ENCODE measurements at places on chromosomes 2 and 18.

DNA sequence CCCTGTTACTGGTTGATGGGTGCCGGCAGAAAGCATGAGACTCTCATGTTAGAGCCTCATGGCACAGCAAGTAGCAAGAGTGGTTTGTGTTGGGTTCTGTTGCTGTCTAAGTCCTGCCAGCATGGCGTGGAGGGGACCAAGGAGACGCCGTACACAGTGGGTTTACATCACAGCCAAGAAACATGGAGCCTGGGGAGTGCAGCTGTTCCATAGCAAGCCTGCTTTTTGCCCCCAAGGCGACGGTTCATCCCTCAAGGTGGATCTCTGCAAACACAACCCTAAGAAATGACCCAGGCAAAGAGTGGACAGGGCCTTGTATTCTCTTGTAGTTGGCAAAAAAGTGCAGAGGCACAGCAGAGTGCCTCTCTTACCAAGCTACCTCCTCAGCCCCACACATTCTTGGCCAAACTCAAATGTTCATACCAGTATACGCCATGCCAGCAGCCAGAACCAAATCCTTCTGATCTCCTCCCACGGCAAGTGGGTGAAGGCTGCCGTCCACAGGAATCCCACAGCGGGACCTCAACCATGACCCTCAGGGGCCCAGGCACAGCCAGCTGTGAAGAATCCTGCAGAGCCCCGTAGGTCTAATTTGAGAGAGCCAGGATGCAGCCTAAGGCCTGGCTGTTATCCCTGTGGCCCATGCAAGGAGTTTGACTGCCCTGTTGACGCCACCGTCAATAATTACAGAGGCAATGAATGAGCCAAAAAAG is 19.0 kb downstream of the SNED1 start:
- DNase-seq: no peak

- no peak for DNase-seq
These were observed 121.9 kb upstream of the MSTN start for GRCh38 chr2:190184460-190184859.

DNA sequence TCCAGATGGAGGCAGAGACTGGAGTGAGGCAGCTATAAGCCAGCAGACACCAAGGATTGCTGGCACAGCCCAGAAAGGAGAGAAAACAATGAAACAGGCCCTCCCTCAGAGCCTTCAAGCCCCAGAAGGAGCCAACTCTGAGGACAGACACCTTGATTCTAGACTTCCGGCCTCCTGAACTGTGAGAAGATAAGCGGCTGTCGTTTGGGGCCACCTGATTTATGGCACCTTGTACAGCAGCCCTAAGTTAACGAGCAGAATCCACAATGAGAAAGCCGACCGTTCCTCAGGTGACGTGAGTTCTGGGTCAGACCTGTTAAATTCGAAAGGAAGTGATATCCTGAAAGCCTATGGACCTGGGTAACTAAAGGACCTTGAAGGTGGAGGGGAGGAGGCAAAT is 7.3 kb upstream of the CNDP2 start:
- no peak for DNase-seq

DNA sequence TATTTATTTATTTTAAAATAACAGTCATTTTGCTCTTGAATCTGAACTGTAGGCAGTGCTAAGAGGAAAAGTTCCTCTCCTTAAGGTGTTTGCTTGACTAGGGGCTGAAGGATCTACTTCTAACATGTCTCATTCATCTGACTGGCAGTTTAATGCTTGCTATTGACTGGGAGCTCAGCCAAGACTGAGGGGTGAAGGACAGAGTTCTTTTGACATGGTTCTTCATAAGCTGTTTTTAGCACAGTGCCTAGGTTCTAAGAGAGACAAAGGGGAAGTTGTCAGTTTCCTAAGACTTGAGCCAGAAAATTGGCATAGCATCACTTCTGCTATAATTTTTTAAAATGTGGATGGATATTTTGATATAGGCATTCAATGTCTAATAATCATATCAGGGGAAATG is 73.0 kb downstream of the COMMD1 start:
- DNase-seq: no peak

DNA sequence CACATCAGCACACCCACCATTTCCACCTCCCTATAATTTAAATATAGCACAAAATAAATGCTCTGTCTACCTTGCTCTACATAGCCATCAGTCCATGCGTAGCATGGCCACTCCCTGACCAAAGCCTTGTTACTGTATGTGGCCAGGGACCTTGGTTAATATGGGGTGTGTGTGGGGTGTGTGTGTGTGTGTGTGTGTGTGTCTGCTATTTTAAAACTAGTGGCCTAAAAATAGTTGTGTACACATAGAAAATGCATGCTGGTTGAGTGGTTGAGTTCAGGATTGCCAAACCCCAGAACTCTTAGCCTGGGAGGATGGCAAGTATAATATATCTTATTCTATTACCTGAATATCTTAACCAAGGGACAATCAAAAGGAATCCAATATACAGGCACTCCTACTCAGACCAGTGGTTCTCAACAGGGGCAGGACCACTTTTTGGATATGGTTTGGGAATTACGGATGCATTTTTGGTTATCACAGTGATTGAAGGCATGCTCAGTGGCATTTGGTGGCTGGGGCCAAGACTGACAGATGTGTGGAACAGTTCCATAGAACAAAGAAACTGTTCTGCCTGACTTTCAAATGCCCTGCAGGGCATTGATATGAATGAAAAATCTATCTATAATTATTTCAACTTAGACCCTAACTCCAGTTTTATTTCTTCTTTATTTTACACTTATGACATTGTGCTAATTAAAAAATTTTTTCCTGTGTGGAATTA is 72.3 kb upstream of the PSME4 start:
- DNase-seq: no peak

DNA sequence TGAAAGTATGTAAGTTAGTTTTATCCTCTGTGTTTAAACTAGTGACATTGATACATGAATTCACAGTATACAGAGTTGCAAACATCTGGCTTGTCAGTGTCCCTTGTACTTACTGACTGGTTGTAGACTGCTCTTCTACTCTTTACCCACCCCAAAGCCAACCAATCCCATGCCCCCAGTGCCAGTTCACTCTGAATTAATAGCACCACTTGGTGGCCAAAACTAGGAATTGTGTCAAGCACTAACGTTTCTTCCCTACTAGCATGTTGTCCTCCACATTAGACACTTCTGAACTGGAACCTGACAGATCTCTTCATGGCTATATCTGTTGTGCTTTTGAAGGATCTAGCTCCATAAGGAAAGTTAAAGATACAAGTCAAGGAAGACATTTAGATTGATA is 27.2 kb upstream of the OTX1 start:
- no peak for DNase-seq

DNA sequence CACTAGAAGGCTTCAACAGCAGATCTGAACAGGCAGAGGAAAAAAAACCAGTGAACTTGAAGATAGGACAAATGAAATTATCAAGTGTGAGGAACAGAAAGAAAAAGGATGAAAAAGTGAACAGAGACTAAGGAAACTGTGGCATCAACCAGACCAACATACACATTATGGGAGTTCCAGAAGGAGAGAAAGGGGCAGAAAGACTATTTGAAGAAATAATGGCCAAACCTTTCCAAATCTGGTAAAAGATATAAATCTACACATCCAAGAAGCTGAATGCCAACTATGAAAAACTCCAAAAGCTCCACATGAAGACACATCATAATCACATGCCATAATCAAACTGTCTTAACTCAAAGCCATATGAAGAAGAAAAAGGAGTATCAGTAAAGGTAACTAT is 79.8 kb downstream of the ROCK1 start:
- DNase-seq: no peak

DNA sequence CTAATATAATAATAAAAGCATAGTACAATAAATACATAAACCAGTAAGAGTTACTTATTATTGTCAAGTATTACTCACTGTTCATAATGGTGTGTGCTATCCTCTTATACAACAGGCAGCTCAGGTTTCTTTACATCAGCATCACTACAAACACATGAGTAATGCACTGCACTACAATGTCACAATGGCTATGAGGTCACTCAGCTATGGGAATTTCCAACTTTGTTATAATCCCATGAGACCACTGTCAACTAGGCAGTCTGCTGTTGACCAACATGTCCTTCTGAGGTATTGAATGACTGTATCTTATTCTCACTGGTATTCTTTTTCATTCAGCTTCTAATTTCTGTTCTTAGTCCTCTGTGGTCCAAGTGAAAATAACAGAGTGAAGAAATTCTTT is 250.4 kb upstream of the DSEL start:
- DNase-seq: no peak

DNA sequence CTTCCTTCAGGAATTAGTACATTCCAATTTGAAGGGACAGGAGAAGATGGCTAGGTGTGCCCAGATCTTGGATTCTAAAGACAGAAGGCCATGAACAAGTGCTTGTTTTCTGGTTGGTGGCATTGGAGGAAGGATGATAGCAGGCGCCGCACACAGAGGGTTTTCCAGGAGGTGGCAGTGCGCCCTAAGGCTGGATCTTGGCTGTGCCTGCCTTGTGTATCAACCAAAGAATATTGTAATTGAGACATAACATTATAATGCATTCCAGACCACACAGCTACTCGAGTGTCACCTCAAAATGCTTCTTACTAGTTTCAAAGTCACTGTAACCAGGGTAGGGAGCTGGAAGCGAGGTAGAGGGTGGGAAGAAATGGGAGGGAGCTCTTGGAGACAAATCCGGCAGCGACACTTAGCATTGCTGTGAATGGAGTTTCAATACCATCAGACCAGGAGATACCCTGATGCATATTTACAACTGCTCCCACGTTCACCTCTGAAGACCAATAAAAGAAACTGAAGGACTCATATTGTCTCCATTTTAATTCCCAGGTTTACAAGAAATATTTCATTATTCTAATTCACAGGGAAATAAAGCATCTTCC is 42.5 kb downstream of the CPO start:
- peak; percentile 57 for DNase-seq

DNA sequence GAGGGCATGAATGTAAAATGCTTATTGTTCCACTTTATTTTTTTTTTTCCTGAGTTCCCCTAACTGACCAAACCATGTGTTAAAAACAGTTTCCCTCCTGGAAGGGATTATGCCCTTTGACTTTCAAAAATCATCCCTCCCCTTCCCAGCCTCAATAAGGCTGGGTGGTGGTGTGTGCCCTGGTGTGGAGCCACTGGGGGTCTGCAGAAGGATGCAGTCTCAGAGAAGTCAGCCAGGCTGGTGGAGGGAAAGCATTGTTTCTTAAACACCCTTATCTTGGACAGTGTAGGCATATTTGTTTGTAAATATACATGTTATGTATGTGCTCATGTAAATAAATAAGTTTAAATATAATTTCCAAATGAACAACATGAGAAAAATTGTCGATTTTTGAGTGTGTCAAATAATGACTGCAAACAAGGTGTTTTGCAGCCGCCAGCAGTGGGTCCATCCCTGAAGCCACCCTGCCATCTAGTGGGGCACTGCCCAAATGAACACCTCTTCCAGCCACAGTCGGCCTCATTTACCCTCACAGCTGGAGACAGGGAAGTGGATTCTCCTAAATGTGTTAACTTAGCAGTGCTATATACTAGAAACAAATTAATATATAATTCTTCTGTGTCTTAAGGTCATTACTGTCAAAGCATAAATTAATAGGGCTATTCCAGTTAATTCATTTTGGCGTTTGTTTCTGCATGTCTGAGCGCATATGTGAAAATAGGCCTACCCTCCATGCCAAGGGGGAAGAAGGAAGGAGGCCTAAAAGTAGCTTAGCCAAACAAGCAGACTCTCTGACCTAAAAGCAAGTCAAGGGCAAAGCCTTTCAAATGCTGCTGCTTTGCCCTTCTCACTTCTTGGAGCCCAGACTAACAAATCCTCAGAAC is 209.6 kb upstream of the PIK3C3 start:
- DNase-seq: no peak

GRCh38 chr2:236665101-236665500 is 95.5 kb downstream of the ACKR3 start:
- DNase-seq: no peak

DNA sequence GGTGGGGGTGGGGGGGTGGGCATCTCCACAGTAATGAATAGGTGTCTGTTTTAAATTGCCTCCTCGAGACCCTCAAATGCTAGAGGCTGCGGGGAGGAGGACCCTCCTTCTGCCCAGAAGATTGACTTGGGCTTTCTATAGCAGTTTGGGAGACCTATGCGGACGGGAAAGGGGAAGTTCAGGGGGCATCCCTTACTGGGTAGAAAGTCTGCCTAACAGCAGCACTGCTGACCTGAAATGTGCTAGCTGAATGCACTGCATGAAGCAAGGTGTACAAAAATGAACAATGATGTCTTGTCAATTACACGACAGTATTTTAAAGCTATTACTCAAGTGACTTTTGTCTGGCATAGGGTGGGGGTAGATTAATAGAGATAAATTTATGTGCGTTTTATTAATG is 2.5 kb downstream of the DCC start:
- no peak for DNase-seq

DNA sequence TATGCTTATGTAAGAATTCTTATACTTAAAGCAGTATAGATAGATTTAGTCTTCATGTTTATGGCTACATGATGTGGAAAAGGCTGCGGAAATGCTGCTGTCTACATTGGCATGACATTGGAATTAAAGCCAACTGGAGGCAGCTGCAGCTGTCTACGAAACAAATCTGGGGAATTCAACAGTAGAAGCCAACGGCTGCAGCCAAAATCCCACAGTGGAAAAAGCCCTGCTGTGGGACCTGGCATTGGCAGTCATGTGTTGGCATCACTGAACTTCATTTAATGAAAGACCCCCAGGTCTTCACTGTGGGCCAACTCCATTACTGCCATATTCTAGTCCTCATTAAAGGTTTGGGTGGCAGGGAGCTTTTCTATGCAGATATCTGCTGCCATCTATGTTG is 223.6 kb downstream of the SLC8A1 start:
- DNase-seq: no peak

- no peak for DNase-seq
These were observed 132.2 kb downstream of the SMAD7 start for GRCh38 chr18:48818329-48819254.

DNA sequence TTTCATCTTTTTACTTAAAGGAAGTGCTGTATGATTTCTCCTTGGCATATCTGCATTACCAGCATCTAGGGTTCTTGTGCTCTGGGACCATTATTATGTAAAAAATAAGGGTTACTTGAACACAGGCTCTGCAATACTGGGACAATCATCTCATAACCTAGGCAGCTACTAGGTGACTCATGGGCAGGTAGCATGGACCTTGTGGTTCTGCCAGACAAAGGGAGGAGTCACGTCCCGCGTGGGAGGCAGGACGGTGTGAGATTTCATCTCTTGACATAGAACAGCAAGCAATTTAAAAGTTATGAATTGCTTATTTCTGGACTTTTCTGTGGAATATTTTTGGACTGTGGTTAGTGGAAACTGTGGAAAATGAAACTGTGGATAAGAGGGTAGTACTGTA is 34.1 kb downstream of the ASAP2 start:
- DNase-seq: no peak

GRCh38 chr18:7038330-7038851 is 79.2 kb downstream of the LAMA1 start:
- DNase-seq: no peak

DNA sequence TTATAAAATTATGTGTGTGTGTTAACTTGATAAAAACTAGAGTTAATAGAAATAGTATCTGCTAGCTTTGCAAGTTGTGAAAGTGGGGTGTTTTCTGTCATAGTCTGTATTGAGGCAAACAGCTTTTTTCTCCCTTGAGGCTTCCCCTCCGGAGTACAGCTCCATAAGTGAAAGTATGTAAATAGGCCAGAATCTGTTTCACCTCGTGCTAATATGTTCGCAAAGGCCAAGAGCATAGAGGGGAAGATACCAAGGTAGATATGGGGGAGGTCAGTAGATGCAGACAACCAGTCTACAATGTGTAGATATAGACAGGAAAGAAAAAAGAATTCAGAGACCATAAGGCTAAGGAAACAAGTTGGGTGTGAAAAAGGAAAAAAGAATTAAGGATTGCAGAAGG is 72.9 kb downstream of the PTRHD1 start:
- no peak for DNase-seq

Measured in naive thymus-derived CD4-positive, alpha-beta T cell (primary cell).